ENCODE measurements at places on chromosomes 7 and 10. TPM values are rescaled to one million over a fixed set of nuclear protein-coding genes. Genes with fewer than 3 reads are reported as not detected.
A peak's percentile ranks its signal among the peaks of the same experiment; 100 is the strongest.

DNA sequence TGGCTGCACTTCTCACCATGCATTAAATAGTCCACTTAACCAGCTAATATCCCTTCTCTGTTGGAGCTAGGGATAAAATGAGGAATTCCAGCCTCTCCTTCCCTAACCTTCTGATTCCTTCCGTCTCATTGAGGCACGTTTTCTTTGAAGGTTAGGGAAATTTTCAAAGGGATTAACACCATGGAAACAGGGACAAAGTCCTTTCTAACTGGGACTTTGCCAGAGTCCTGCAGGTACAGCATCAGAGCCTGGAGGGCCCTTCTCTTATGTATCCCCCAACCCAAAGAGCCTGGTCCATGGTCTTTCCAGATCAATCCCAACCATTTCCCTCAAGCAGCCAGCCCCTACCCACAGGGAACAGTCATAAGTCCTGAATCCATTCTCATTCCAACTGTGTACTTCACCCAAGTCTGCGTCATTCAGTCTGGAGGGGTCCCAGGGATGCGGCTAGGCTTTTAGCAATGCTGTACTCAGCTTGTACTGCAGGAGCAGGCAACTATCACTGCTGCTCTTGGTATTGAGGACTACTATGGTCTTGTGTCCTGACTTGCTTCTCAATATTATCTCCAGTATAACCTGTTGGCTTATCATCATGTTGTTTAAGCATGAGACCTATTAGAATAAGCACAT lies 34.6 kb upstream of the CROT start:
- H3K4me3 ChIP-seq, result no peak overlapping the region
- no peaks in the 10 kb centered on the region for H3K27me3 ChIP-seq

DNA sequence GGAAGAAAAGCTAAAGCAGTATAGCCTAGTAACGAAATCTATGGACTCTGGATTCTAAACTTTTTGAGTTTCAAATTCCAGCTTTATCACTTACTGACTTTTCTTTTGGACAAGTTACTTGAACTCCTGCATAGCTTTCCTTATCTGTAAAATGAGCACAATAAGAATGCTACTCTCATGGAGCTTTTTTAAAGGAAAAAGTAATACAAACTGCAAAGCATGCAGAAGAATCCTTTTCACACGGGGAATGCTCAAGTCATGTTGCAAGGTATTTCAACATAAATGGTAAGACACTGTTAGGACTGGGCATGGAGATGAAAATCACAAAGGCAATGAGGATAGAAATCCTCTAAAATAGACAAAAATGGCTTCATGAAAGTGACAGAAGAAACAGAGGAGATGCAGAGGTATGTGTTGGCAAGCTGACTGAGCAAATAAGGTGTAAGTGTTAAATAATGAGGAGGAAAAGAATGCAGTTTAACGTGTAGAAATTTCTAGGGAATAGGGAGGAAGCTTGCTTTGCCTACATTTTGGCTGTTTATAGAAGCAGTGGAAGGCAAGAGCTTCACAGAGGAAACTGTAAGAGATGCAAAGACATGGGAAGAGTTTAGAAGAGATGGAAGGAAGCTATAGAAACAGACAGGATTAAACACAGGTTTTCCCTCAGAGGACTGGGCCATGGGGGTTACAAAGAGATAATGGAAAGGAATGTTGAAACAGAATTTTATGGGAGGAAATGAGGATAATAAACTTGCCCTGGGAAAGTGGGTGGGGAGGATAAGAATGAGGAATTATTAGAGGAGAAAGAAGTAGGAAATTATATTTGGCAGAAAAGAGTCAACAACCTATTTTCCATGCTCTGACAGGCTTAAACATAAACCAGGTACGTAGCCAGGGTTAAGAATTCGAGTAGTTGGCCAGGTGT lies 28.8 kb upstream of the SNX13 start:
- H3K36me3 ChIP-seq, result no peaks in the 10 kb centered on the region
- H3K4me1 ChIP-seq, result no peaks in the 10 kb centered on the region
- no peak for DNase-seq

- no peaks in the 10 kb centered on the region for H3K27me3 ChIP-seq
- no peaks in the 10 kb centered on the region for H3K4me1 ChIP-seq
- H3K4me3 ChIP-seq, result no peak overlapping the region
- no peak overlapping the region for H3K27ac ChIP-seq
- H3K36me3 ChIP-seq, result no peaks in the 10 kb centered on the region
Observed at GRCh38 chr7:14766747-14767146, 135.8 kb downstream of the DGKB start.

DNA sequence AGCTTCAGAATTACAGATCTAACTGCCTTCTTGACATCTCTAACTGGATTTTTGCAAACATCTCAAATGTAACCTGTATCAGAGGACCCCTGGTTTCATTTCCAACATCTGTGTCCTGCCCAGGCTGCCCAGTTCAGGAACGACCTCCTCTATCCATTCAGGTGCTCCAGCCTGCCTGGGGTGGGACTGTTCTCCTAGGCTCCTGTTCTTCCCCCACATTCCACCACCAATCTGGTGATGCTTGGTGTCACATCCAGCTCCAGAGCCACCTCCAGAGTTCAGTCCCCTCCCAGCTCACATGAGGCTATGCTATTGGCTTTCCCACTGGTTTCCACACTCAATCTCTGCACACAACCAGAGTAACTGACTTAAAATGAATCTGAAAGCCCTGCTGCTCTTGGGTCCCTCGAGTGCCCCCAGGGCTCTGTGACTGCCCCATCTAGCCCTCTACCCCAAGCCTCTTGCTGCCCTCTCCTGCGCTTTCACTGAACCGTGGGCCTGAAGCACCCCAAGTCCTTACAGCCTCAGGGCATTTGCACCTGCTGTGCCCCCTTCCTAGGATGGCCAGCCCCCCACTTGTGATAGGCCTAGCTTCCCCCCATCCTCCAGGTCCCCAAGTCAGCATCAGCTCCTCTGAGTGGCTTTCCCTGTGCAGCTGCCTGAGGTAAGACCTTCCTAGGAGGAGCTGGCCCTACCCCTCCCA lies 46.1 kb downstream of the PPIF start:
- DNase-seq, result no peak
- no peaks in the 10 kb centered on the region for H3K36me3 ChIP-seq

- H3K4me3 ChIP-seq, result no peak overlapping the region
- H3K36me3 ChIP-seq, result no peaks in the 10 kb centered on the region
- no peak for DNase-seq
- H3K4me1 ChIP-seq, result peaks cover 6% of the 10 kb centered on the region
- H3K27ac ChIP-seq, result no peak overlapping the region
Observed at GRCh38 chr10:89873055-89873454, 171.7 kb downstream of the KIF20B start.

DNA sequence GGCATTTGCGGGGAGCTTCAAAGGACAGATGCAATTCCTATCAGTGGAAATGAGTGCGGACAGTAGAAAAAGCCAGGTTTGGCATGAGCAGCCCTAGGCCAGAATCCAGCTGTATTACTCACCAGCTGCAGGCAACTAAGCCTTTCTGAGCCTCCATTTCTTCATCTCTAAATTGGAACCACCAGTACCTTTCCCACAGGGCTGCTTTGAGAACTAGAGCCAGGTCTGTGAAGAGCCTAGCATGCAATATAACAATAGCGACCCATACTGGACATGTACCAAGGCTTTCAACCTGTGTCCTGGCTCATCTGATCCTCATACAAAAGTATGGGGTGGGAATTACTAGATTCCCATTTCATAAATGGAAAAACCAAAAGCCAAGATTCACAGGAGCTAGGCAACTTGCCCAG lies 101.0 kb downstream of the GSAP start:
- H3K27ac ChIP-seq, result no peak overlapping the region
- DNase-seq, result no peak
- no peak overlapping the region for H3K4me3 ChIP-seq
- peaks cover 2% of the 10 kb centered on the region for H3K4me1 ChIP-seq
- no peaks in the 10 kb centered on the region for H3K36me3 ChIP-seq

DNA sequence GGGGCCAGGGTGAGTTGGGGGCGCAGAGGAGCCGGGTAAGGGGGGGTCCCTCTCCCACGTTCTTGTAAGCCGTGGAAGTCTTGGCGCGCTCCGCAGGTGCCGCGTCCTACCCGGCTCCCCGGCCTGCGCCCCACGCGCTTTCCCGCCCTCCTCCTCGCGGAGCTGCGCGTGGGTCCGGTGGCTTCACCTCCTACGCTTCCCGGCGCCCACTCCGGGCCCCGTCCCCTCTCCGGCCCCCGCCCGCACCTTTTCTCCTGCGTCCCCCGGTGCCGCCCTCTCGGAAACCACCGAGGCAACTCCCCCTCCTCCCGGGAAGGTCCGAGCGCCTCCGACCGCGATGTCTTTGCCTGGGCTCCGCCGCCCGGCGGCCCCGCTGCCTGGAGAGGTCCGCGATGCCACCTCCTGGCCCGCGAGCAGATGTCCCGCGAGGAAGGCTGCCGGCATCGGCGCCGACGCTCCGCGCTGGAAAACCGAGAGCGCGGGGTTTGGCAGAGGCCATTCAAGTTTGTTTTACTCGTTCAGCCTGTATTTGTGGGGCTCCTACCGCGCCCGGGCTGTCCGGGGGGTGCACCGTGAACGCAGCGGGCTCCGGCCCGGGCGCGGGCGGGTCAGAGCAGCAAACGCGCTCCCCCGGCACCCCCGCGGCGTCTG lies 2.4 kb upstream of the NKX6-2 start:
- no peaks in the 10 kb centered on the region for H3K36me3 ChIP-seq
- H3K27ac ChIP-seq, result no peak overlapping the region
- peak; percentile 65 for DNase-seq

GRCh38 chr7:28381466-28381865 lies 30.9 kb upstream of the CREB5 start:
- H3K36me3 ChIP-seq, result no peaks in the 10 kb centered on the region
- no peak overlapping the region for H3K4me3 ChIP-seq
- H3K27ac ChIP-seq, result no peak overlapping the region
- no peaks in the 10 kb centered on the region for H3K4me1 ChIP-seq
- no peaks in the 10 kb centered on the region for H3K27me3 ChIP-seq

- no peak overlapping the region for H3K4me3 ChIP-seq
- H3K27ac ChIP-seq, result no peak overlapping the region
- peaks cover 40% of the 10 kb centered on the region for H3K36me3 ChIP-seq
- DNase-seq, result no peak
- H3K4me1 ChIP-seq, result no peaks in the 10 kb centered on the region
Observed at GRCh38 chr7:87356448-87356847, 11.0 kb downstream of the CROT start.

- peaks cover 61% of the 10 kb centered on the region for H3K4me1 ChIP-seq
- no peak for DNase-seq
- H3K27ac ChIP-seq, result no peak overlapping the region
- no peak overlapping the region for H3K4me3 ChIP-seq
- peaks cover 10% of the 10 kb centered on the region for H3K27me3 ChIP-seq
- no peaks in the 10 kb centered on the region for H3K36me3 ChIP-seq
Observed at GRCh38 chr7:100543586-100543985, 4.6 kb downstream of the AGFG2 start.

DNA sequence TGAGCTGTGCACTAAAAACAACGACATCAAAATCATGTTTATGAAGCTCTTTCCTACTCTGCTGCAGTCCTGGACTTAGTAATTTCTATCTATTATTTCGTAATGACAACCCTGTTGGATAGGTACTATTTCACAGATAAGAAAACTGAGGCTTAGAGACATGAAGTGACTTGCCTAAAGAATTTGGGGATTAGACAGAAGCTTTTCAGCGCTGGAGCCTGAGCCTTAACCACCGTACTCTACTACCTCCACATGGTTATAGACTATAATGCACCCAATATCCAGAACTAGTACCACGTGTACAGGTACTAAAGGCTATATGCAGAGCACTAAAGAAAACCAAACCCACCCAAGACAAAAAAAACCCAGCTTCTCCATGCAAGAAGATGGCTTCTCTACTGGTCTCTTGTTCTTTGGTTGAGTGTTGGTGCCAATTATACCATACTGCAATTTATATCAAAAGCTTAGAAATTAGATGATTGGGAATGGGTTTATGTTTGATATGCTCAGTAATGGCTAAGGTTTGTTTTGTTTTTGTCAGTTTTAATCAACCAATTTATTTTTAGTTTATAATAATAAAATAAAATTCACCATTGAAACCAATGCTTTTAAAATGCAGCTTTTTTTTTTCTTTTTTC lies 6.5 kb upstream of the SNX10 start:
- no peak overlapping the region for H3K4me3 ChIP-seq
- DNase-seq, result peak; percentile 36
- H3K36me3 ChIP-seq, result no peaks in the 10 kb centered on the region
- no peaks in the 10 kb centered on the region for H3K27me3 ChIP-seq

GRCh38 chr7:47340517-47340916 lies 241.4 kb downstream of the TNS3 start:
- no peak for DNase-seq
- H3K36me3 ChIP-seq, result no peaks in the 10 kb centered on the region
- no peaks in the 10 kb centered on the region for H3K4me1 ChIP-seq
- no peaks in the 10 kb centered on the region for H3K27me3 ChIP-seq

GRCh38 chr10:5628451-5629302 lies 37.7 kb downstream of the ASB13 start:
- H3K4me1 ChIP-seq, result peaks cover 5% of the 10 kb centered on the region
- H3K27me3 ChIP-seq, result no peaks in the 10 kb centered on the region
- no peak overlapping the region for H3K4me3 ChIP-seq
- no peak for DNase-seq
- no peak overlapping the region for H3K27ac ChIP-seq
- H3K36me3 ChIP-seq, result no peaks in the 10 kb centered on the region

DNA sequence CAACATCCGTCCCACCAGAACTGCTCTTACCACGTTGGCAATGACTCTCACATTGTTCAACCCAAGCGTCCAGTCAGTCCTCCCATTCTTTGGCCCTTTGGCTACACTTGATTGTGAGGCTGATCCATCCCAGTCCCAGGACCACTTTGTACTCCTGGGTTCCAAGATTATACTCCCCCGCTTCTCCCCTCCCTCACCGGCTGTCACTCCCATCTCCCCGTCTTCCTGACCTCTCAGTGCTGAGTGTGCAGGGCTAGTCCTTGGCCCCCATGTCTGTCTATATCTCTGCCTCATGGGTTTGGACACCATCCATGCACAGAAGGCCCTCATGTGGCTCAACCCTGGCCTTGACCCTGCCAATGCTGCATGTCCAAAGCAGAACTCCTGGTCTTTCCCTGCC lies 12.5 kb downstream of the ARHGAP22 start:
- no peaks in the 10 kb centered on the region for H3K27me3 ChIP-seq
- H3K4me1 ChIP-seq, result peaks cover 12% of the 10 kb centered on the region
- no peak overlapping the region for H3K27ac ChIP-seq
- no peaks in the 10 kb centered on the region for H3K36me3 ChIP-seq

GRCh38 chr7:19098510-19098909 lies 18.9 kb downstream of the TWIST1 start:
- H3K27ac ChIP-seq, result no peak overlapping the region
- peaks cover 25% of the 10 kb centered on the region for H3K27me3 ChIP-seq
- no peak overlapping the region for H3K4me3 ChIP-seq
- H3K36me3 ChIP-seq, result no peaks in the 10 kb centered on the region

RGR gene
- total RNA-seq, result not detected

HECW1 gene
- total RNA-seq, result 21.8 TPM

ZSWIM8 gene
- 40.5 TPM for total RNA-seq

PAPSS2 gene
- 19.6 TPM for total RNA-seq

CHPF2 gene
- total RNA-seq, result 26.1 TPM

RBP4 gene
- total RNA-seq, result 0.23 TPM
